Stimulated activated CD4-positive, alpha-beta T cell treated with anti-CD3 and anti-CD28 coated beads, Interleukin-1b, Interleukin-23, amount 100 ng/mL, for 4 hours (primary cell): ENCODE measurements at places on chromosomes 3 and 15.

DNA sequence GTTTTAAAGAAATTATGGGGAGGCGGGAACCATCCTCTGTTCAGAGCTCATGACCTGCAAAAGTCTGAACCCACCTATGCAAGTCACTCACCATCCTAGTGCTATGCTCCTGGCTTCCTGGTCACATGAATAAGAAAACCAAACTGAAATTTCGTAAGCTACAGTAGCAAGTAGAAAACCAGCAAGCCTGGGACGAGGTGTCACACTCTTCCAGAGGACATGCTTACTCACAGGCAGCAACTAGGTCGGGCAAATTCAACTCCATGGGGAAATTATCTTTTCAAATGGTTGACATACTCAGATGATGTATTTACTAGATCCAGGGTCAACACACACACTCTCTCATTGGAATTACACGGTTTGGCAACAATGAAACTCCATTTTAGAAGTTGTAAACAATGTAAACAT lies 31.3 kb downstream of the LDHAL6B start:
- DNase-seq = no peak

GRCh38 chr15:77706482-77707244 lies 74.0 kb upstream of the LINGO1 start:
- no peak for DNase-seq

DNA sequence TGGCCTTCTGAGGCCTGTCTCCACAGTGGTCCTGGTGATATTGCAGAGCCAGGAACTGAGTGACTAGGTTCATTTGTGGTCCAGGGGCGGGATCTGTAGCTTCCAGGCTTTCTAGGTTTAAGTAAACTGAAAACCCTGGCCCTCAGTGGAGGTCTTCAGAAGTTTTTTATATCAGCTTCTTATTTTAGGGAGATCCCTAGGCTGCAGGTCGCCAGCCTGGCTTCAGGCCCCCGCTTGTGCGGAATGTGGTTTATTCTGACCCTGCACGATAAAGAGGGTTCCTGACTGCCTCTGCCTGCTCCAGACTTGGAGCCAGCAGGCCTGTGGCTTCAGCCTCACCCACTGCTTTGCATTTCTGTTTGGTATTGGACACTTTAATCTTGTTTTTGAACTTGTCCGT lies 133.9 kb upstream of the PLXNA1 start:
- no peak for DNase-seq

DNA sequence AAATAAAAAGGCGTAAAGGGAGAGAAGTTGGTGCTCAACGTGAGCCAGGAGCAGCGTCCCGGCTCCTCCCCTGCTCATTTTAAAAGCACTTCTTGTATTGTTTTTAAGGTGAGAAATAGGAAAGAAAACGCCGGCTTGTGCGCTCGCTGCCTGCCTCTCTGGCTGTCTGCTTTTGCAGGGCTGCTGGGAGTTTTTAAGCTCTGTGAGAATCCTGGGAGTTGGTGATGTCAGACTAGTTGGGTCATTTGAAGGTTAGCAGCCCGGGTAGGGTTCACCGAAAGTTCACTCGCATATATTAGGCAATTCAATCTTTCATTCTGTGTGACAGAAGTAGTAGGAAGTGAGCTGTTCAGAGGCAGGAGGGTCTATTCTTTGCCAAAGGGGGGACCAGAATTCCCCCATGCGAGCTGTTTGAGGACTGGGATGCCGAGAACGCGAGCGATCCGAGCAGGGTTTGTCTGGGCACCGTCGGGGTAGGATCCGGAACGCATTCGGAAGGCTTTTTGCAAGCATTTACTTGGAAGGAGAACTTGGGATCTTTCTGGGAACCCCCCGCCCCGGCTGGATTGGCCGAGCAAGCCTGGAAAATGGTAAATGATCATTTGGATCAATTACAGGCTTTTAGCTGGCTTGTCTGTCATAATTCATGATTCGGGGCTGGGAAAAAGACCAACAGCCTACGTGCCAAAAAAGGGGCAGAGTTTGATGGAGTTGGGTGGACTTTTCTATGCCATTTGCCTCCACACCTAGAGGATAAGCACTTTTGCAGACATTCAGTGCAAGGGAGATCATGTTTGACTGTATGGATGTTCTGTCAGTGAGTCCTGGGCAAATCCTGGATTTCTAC lies at the start of gene RARB:
TSS of gene RARB (plus strand) at position 322 of the 847 bp plus-strand sequence. CDS start at position 791, 469 bp downstream.
- DNase-seq = no peak

DNA sequence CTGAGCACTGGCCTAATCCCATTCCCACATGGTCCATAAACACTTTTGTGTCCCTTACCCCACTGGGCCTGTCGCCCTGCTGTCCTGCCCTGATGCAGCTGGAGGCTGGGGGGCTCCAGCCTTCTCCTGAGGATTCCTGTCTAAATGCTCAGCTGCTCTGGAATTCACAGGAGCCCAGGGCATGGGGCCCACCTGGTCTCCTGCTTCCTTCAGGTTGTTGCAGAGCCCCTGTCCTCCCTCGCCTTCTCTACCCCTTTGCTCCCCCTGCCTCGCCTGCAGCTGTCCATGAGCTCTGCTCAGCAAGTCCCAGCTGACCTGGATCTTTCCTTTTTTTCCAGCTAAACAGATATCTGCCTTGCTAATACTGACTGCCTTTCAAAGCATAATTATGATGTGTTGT lies 286.9 kb downstream of the XXYLT1 start:
- no peak for DNase-seq

DNA sequence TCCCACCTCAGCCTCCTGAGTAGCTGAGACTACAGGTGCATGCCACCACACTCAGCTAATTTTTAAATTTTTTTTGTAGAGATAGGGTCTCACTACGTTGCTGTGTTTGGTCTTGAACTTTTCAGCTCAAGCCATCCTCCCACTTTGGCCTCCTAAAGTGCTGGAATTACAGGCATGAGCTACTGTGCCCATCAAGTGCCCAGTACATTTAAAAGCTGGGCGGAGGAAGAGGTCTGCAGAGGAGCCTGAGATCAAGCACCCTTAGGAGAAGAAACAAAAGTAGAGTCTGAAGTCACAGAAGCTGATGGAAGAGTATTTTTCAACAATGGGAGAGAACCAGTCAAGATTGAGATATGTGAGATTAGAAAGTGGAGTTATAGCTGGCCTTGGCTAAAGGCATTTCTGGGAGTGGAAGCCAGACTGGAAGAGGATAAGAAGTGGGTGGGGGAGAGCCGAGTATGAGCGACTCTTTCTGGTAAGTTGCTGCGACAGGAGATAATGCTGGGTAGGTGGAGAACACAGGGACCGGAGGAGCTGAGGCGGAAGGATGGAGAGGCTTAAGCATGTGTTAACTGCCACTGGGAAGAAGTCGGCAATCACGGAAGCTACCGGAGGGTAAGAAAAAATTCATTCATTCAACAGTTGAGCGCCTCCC lies 782 bp upstream of the IREB2 start:
- no peak for DNase-seq

DNA sequence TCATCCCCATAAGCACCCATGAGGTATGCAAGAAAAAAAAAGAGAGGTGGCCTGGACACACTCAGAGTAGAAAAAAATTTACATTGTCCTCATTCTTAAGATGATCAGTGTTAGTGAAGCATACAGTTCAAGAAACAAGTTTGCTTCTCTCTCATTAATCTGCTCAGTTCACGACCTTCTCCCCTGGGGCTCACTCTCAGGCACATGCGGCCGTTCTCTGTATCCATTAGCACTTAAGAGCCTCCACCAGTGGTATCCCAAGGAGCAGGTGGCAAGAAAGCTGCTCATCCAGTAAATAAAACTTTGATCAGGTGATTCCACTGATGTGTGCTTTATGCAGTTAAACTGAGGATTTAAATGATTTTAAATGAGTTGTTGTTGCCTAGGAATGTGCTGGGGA lies 57.4 kb downstream of the ARHGAP31 start:
- DNase-seq = no peak

- no peak for DNase-seq
Observed at GRCh38 chr3:169923189-169923588, 11.8 kb downstream of the SAMD7 start.

DNA sequence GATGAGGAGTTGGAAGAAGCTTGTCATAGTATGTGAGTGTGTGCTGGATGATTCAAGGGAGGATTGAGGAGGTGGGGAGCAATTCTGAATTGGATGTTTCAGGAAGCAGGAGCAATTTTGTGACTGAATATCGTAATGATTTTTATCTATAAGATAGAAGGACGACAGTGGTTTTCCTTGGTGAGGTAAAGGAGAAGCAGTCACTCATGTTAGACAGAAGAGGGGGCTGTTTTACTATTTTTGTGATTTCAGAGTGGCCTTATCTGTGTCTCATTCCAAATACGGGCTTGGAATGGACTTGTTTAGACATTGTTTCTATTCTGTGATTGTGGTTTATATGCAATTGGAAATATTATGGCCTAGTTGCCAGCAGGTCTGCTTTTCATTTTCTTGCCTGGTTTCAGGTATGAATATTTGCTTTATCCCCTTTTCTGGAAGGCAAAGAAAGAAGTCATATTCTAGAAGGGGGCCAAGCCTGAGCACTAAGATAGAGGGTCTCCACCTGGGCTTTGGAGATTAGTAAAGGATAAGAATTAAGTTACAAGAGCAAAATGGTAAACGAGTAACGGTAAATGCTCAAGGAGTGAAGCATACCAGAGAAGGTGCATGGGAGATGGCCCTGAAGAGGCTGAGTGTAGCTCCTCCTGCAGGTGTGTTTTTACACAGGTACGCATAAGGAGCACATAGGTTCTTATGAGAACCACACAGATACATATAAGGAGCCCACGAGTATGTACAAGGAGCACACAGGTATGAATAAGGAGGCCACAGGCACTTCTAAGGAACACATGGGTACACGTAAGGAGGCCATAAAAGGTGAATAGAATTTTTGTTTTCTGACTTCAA lies 124.6 kb upstream of the KCNAB1 start:
- DNase-seq = no peak

GRCh38 chr15:87712211-87712610 lies 544.3 kb downstream of the NTRK3 start:
- no peak for DNase-seq

DNA sequence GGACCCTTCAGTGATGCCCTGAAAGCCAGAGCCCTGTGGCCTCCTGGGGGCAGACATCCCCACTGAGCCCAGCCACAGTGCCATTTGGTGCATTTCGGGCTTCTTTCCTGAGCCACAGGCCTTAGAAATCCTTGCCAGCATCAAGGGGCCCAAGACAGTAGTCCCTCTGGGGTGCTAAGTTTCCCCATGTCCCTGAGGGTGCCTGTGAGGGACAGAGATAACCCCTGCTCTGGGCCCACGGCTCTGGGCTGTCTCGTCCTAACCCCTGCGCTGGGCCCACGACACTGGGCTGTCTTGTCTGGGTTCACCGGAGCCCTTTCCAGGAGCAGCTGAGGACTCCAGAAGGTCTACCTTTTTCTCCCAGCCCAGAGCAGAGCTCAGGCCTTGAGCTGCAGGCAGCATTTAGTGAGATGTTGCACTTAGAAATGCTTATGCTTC lies 45.1 kb upstream of the FGD5 start:
- no peak for DNase-seq

- no peak for DNase-seq
Observed at GRCh38 chr15:45441686-45442085, 63.3 kb upstream of the GATM start.

- no peak for DNase-seq
Observed at GRCh38 chr15:101440846-101441590, 48.5 kb downstream of the PCSK6 start.

GRCh38 chr3:143307613-143308183 lies 188.1 kb downstream of the CHST2 start:
- DNase-seq = no peak
